ENCODE measurements at places on chromosomes 11 and 22.
A peak's percentile ranks its signal among the peaks of the same experiment; 100 is the strongest.

DNA sequence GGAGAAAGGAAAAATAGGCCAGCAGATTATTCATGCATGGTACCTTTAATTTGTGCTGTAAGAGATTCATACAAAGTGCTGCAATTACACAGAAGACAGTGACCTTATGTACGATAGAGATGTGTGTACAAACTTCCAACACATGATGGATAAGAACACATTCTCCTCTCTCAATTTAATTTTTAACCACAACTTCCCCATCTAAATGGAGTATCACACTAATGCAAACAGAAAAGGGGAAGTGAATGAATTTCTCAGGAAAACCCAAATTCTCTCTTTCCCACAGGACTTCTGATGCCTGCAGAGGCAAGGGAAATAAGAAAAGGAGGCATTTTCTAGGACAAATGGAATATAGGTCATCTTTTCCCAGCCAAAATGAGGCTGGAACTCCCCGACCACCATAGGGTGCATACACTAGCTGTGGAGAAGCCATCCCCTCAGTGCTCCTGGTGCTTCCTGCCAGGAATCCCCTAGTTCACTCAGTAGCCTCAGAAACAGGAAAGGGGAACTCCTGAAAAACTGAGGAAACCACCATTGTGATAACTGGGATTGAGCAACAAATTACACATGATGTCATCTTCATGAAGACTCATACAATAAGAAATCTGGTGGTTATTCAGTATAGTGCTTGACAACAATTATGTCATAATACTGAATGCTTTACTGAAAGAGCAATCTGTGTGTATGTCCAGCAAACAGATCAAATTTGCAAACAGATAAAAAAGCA, 22.4 kb downstream of the MMP10 start:
- DNase-seq = no peak

- DNase-seq = no peak
Observed at GRCh38 chr11:10537600-10537999, 3.4 kb downstream of the RNF141 start.

GRCh38 chr22:48393041-48393370, 1434.7 kb downstream of the BRD1 start:
- DNase-seq = no peak

DNA sequence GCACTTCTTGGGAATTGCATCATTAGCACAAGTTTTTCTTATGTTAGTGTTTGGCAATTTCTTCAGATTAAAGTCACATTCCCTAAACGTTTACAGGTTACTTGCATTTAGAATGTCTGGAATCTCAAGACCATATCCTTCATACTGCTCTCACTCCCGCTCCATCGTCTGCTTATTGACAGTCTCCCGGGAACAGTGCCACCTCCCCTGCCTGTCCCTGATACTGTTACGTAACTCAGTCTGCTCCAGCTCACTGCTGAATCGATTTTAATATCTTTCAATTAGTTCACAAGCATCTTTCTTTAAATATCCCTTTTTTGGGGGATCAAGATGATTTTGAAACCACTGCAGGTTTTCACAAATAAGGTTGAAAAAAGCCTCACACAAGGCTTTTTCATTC, 48.2 kb downstream of the GLYATL2 start:
- no peak for DNase-seq

- DNase-seq = no peak
Observed at GRCh38 chr11:61133956-61134662, 27.1 kb downstream of the VPS37C start.

DNA sequence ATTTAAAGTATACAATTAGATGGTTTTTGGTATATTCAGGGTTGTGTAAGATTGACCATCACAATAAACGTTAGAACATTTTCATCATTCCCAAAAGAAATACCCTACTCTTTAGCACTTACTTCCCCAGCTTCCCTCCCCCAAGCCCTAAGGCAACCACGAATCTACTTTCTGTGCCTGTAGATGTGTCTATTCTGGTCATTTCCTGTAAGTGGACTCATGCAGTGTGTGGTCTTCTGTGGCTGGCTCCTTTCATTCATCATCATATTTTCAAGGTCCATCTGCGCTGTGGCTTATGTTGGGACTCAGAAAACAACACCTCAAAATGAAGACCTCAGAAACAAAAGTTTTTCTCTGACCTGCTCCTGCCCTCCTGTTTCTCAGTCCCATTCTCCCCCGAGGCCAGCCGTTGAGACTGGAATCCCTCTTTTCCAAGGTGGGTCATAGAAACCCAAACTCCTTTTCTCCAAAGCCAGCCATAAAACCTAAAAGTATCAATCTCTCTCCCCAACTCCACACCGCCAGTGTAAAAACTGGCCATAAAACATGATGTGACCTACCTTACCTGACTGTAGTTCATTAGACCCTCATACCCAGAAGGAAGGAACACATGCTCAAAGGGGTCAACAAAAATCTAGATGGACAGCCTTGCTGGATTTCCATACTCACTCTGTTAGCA, 12.9 kb upstream of the TMPRSS13 start:
- DNase-seq = no peak

DNA sequence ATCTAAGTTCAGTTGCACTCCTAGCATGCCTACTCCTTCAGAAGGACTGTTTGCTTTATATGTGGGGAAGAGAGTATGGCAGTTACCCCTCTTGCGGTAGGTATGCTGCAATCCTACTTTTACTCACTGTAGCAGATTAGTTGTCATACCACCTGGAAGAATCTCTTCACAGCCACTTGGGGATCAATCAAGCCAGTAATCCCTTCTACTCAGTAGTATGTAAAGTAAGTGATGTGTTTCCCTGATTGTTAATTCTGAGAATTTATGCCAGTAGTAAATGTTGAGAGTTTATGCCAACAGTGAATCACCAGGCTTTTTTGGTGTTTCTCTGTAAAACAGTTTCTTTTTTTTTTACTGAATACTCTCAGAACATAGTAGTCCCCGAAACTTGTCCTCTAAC, 34.4 kb downstream of the PRMT3 start:
- no peak for DNase-seq

GRCh38 chr11:116972691-116973090, 125.5 kb downstream of the SIK3 start:
- DNase-seq = no peak

DNA sequence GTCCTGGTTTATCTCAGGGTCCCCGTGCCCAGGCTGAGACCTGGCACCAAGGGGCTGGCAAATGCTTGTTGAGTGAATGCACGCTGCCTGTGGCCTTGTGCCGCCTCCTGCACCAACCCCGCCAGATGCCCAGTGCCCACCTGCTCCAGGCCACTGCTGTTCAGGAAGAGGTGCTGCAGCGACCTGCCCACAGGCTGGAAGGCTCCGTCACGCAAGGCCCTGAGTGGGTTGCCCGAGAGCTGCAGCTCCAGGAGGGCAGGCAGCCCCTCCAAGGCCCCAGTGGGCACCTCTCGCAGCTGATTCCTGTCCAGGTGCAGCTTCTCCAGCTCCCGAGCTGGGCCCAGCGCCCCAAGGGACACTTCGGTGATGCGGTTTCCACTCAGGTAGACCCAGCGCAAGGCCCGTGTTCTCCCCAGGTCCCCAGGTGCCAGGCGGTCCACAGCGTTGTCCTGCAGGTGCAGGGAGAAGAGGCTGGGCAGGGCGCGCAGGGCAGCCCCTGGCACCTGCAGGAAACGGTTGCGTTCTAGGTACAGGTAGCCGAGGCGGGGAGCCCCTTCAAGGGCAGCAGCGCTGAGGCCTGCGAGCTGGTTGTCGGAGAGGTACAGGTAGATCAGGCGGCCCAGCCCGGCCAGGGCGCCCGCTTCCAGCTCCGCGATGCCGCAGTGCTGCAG, 3.6 kb downstream of the CHADL start:
- DNase-seq = no peak

DNA sequence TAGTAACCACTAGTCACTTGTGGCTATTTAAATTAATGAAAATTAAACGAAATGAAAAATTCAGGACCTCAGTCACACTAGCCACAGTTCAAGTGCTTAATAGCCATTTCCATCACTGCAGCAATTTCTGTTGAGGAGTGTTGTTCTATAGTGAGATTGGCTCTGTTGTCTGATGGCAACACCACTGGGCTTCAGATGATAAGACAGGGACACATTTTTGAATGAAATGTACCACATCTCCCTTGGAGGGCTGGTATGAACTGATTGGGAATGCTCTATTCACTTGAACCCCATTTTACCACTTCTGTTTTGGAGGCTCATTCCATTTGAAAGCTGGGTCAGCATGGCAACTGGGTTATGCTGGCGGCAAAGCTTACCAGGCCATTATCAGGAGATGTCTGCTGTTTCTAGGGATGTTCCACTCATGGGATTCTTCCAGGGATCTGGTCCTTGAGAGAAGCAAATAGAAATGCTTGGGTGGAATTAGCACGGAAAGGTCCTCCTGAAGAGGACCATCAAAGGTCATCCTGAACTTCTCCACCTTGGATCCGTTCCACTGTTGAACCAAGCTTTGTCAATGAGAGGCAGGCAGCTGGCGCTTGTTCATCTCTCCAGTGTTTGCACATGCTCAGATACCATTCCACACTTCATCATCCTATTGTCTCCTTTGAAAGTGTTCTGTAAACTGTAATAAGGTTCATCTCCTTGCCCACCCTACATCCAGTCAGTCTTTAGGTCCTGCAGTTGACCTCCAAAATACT, 7.6 kb downstream of the AMOTL1 start:
- no peak for DNase-seq

GRCh38 chr11:68312780-68313573, 586 bp downstream of the LRP5 start:
- DNase-seq = peak; percentile 66

DNA sequence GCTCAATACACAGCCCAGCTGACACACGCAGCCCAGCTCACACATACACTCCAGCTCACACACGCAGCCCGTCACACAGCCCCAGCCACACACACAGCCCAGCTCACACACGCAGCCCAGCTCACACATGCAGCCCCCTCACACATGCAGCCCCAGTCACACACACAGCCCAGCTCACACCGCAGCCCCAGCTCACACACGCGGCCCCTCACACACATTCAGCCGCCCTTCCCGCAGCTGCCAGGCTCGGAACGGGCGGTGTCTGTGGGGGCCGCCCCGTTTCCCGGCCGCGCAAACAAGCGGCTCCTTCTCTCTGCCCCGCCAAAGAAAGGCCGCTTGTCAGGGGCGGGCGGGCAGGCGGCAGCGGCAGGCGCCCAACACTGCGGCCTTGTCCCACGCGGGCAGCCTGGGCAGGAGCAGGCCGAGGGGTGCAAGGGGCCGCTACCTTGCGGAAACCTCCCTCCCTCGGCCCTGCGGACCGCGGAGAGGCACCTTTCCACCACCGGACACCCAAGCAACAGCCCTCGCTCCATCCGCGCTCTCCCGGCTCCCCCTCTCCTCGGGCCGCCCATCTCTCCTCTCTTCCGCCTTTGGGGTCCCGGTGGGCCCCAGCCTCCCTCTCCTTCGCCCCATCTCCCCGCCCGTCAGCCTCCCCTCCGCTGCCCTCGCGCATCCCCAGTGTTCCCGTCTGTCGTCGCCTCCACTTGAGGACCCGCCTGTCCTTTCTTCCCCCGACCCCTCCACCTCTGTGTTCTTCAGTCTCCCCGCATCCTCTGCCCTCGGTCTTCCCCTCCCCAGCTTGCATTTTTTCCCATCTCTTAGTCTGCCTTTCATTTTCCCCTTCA, 2.2 kb downstream of the PHLDB1 start:
- DNase-seq = peak; percentile 58

- no peak for DNase-seq
Observed at GRCh38 chr22:46027211-46028105, 50.5 kb upstream of the WNT7B start.

DNA sequence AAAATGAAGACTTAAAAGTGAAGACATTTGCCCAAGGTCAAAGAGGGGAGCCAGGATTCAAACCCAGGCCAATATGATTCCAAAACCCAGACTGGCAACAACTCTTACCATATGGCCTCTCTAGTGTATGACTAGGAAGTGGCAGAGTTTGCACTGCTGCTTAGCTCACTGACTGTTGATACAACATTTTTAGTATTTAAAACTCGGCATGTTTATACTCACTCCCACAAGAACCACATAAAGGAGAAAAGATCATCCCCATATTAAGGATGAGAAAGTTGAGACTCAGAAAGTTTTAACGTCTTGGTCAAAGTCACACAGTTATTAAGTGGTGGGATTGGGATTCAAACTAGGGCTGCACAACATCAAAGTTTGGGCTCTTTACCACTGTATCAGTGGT, 81.7 kb downstream of the CCDC34 start:
- no peak for DNase-seq

- DNase-seq = no peak
Observed at GRCh38 chr11:83306200-83307080, 20.3 kb upstream of the CCDC90B start.

GRCh38 chr22:46612904-46613605, 7.1 kb upstream of the GRAMD4 start:
- DNase-seq = peak; percentile 69

- peak; percentile 30 for DNase-seq
Observed at GRCh38 chr11:1749395-1750351, 722 bp downstream of the IFITM10 start.

GRCh38 chr22:23128269-23129108, 13.3 kb downstream of the RSPH14 start:
- DNase-seq = peak; percentile 70

DNA sequence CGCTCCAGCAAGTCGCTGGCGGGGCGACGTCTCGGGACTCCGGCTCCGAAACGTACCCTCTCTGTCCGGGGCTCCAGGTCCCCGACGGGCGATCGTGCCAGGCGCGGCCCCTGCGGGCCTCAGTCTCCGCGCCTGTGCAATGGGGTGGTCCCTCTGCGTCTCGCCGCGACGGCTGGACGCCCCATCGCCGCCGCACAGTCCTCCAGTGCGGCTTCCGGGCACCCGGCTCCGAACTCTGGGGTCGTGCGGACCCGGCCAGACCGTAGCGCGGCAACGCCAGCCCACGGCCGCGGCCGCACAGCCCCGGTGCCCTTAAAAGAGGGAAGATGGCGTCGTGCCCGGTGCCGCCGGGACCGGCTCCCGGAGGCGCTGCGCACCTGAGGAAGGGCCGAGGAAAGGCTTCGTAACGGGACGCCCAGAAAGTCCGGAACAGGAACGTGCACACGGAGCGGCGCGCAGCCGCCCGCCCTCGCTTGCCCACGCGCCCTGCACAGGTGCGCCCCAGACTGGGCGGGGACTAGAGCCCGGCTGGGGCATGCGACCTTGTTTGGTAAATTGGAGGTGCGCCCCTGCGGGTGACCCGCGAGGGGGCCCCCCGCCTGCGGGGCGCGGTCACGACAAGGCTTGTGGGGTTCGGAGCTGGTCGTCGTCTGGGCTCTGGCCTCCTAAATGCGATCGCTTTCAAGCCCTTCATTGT, 525 bp downstream of the BIK start:
- DNase-seq = peak; percentile 55

All from activated naive CD8-positive, alpha-beta T cell treated with anti-CD3 and anti-CD28 coated beads, Interleukin-2, amount 10 ng/mL, durations not matched to agents 7 days and 5 days (primary cell).